ENCODE measurements at places on chromosomes 7 and 10.

GRCh38 chr10:9957351-9957750, 1060.3 kb upstream of the CELF2 start:
- no peak for DNase-seq

GRCh38 chr7:132527467-132528410, 48.5 kb downstream of the PLXNA4 start:
- DNase-seq, result no peak

GRCh38 chr10:70993051-70993450, 104.7 kb upstream of the PCBD1 start:
- no peak for DNase-seq

DNA sequence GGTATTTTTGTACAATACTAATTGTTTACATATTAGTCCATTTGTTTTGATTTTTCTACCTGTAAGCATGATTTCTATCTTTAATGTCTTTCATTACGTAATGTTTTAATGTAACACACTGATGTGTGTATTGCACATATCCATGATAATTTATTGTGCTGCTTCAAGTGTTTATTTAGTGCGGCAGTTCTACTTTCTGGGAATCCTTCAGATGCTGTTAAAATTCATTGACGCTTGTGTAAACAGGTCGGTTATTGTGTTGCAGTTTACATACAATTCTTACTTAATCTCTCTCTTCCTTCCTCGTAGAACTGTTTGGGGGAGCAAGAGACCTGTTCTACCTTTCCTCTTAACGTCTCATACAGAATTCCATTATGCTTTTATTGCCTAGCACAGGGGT, 6.9 kb downstream of the TMEM60 start:
- DNase-seq, result no peak

GRCh38 chr7:14924398-14924797, 21.8 kb upstream of the DGKB start:
- no peak for DNase-seq

DNA sequence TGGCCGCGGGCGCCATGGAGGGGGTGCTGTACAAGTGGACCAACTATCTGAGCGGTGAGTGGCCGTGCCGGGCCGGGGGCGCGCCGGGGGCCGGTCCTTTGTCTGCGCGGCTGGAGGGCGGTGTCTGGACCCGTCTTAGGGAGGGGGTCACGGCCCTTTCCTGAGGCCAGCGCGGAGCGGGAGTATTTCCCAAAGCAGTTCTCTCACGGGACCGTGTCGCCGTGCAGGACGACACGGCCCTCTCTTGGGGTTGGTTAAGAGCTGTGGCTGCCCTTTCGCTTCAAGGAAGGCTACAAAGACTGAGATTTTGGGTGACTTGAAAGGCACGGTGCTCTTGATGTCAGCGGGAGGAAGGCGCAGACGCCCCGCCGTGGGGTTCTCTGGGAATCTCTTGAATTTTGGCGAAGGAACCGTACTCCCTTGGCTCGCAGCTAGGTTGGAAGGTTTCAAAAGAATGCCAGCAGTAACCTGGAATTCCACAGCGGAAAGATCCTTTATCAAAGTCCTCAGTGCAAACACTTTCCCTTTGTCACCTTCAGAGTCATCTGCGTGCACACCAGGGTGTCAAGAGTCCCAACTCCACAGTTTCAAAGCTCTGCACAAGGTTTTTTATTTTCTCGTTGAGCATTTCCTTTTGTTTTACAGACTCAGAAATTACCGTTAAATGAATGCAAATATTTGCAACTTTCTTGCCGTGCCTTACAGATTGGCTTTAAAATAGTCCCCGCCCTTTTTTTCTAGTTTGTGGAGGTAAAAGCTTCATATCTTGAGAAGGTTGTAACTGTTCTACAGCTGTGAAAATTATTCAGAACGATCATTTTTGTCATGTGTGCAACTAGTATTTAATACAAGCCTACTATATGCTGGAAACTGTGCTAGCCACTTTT, 780 bp downstream of the PLEKHA8 start:
- DNase-seq, result no peak

DNA sequence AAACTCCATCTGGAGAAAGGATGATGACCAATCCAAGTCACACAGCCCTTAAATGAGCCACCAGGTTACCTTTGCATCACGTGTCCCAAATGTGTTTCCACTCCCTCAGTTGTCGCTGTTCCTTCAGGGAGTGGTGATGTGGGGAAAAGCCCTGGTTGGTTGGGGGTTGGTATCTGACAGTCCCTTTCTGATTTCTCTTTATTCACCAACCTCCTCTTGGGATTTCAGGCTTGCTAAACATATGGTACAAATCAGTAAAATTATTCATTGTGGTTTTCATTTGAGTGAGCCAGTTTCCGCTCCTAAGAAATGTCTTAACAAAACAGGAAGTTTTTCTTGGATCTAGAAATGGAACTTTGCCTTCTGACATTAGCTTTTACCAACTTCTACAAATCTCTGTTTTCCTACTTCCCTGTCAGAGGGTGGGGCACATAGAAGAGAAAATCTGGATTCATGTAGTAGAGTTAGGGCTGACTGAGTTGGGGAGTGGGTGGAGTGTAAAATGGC, 40.0 kb upstream of the KMT2E start:
- DNase-seq, result no peak

GRCh38 chr10:4947635-4948596, 15.3 kb upstream of the AKR1C1 start:
- DNase-seq, result no peak

- DNase-seq, result no peak
Measured at GRCh38 chr7:3138997-3139396, 95.3 kb upstream of the CARD11 start.

GRCh38 chr10:102245932-102246251, 560 bp downstream of the GBF1 start:
- DNase-seq, result no peak

DNA sequence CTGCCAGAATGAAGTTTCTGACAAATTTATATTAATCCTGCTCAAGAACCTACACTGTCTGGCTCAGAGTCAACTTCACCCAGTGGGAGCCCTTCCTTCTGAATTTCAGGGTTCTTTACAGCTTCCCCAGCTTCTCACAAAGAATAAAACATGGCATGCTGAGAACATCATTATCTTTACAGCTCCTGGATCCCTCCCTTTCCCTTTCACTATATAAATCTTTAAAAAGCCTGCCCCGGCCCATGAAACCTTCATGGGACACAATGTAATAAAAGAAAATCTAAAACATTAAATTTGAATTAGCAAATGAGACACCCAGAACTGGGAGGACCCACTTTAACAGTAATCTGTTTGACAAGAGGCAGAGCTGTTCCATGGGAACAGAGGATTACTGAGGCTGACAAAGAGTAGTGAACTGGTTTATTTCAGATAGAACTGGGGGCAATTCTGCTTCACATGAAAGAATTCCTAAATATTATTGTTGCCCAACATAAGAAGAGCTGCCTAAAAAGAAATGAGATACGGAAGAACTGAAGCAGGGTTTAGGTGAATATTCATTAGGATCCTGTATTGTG, 222.8 kb downstream of the THSD7A start:
- no peak for DNase-seq

- DNase-seq, result no peak
Measured at GRCh38 chr7:66877577-66878300, 43.3 kb upstream of the TMEM248 start.

DNA sequence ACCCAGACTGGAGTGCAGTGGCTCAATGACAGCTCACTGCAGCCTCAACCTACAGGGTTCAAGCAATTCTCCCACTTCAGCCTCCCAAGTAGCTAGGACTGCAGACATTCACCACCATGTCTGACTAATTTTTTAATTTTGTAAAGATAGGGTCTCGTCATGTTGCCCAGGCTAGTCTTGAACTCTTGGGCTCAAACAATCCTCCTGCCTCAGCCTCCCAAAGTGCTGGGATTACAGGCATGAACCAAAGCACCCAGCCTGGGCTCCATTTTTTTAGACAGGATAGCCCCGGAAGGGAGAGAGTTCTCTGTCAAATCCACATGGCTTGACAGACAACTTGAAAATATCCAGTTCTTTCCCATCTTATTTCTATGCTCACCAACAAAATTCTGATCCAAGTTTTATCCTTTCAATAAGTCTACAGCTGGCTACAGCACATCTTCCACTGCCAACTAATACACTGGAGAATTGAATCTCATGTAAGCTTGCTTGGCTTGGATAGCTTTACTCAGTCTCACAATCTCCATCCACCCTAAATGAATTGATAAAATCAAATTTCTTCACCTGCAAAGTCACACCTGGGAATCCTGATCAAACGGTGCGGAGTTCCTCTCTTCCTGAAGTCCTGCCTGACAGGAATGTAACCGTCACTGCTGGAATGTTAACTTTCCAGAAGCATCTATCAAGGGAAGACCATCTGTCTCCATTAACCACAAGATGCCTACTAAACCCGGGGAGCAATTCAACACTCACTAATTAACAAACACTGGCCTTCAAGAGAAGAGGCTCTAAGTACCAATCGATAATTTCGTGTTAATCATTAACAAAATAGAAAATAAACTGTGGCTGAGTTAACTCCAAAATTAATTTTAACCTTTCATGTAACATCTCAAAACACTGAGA, 239.7 kb upstream of the MKLN1 start:
- DNase-seq, result no peak

- no peak for DNase-seq
Measured at GRCh38 chr10:95963991-95964389, 56.2 kb downstream of the CC2D2B start.

Measured in right renal pelvis (tissue), 4 donors.